Esophagus mucosa (tissue), 1 donor: ENCODE measurements at places on chromosomes 2 and 18.
A peak's percentile ranks its signal among the peaks of the same experiment; 100 is the strongest.

DNA sequence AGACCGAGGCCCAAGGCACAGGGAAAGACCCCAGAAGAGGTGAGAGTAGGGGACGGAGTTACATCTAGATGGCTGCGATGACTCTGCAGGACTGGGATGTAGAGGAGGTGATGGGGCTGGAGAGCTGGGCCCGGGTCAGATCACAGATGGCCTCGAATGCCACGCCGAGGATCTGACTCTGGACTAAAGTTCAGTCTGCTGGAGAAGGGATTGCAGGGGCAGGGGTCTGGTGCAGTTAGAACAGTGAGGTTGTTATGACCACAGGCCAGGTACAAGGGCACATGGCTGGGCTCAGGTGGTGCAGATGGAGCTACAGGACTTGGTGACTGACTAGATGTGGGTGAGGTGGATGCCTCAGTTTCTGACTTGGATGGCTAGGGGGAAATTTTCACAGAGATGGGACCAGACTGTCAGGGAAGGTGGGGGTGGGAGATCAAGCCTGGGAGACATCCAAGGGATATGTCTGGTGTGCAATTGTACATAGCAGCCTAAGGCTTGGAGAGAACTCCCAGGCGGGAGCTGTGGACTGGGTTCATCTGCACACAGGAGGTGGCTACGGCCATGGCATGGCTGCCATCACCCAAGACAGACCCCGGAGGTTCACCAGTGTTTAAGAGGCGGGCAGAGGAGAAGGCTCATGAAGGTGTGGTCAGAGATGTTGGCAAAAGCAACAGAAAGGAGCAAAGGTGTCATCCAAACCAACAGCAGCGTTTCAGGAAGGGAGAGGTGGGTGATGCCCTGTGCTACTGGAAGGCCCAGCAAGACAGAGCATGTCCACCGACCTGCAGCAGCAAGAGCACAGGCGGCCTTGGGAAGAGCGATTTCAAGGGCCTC is 66.9 kb downstream of the CIB4 start:
- ATAC-seq: no peak

DNA sequence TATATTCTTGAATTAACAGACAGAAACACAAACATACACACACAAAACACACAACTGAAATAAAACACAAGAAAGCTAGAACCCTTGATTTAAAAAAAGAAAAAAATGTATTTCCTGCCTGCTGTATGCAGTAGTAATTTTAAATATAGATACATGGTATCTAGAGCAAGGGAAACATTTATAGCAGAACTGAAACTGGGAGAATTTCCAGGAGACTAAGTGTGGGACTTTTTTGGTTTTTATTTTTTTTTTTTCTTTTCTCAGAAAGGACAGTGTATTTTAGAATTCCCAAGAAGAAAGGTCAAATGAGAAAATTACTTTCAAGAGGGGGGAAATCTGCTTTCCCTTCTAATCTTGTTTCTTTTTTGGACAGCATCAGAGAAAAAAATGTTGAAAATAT is 558.9 kb upstream of the PKDCC start:
- ATAC-seq: no peak

GRCh38 chr2:183112577-183112976 is 11.7 kb upstream of the NUP35 start:
- no peak for ATAC-seq

GRCh38 chr2:197601726-197602125 is 73.7 kb downstream of the RFTN2 start:
- no peak for ATAC-seq

GRCh38 chr2:149019768-149020167 is 18.7 kb upstream of the LYPD6B start:
- ATAC-seq: peak; percentile 42

GRCh38 chr2:220166616-220167015 is 539.2 kb downstream of the SLC4A3 start:
- no peak for ATAC-seq

GRCh38 chr2:182921234-182921633 is 54.8 kb upstream of the FRZB start:
- no peak for ATAC-seq

GRCh38 chr2:207513551-207514257 is 16.1 kb upstream of the CREB1 start:
- ATAC-seq: peak; percentile 90

GRCh38 chr2:234853729-234854128 is 98.1 kb upstream of the SH3BP4 start:
- ATAC-seq: no peak

GRCh38 chr2:55311444-55311870 is 42.4 kb upstream of the MTIF2 start:
- ATAC-seq: peak; percentile 56

DNA sequence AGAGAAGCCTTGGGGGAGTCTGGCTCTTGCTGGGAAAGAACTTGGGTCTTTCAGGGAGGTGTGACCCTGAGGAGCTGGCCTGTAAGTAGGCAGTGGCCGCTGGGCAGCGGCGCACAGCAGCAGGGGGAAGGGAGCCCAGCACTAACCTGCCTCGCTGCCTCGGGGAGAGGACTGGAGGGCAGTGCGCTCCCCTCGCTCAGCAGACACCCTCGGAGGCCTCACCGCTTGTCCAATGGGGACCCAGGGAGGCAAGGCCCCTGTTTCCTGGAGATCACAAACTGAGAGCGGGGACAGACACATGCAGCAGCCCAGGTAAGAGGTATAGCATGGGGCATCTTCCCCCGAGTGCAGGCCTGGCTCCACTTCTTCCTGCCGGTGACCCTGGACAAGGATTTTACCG is 3.3 kb downstream of the DNMT3A start:
- no peak for ATAC-seq

GRCh38 chr18:79815657-79816056 is 17.9 kb downstream of the KCNG2 start:
- no peak for ATAC-seq

GRCh38 chr2:57396355-57397098 is 650.1 kb upstream of the VRK2 start:
- ATAC-seq: no peak

DNA sequence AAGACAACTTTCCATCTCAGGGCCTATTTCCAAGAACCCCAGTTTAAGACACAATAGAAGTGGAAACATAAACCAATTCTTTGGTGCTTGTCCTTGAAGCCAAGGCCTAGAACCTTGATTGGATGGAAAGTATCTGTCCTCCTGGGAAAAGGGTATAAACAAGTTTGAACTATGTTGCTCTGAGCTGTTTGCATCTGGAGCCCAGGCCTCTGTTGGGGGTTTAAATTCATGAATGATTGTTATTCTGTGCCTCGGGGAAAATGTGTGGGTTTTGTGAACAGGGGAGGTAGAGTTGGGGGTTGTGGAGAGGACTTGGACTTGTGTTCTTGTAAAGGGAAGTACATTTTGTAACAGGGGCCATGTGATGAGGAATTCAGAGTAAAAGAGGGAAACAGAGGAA is 406.1 kb downstream of the SLC4A3 start:
- ATAC-seq: no peak

DNA sequence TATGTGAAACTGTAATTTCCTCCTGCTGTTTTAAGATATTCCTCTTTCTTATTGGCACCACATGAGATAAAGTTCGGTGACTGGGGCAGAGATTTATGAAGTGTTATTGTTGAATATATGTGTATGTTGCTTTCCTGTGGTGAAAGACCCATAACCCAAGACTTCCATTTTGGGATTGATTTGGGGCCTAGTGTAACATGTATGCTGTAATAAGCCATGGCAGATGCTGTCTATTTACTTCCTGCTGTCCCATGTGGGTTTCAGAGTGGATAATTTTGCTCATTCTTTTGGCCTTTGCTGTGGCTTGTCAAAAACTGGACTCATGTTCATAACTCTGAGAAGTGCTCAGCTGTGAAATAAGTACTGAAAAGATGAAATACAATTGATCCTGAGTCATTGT is 10.8 kb upstream of the MYO1B start:
- ATAC-seq: no peak

GRCh38 chr2:238235331-238235732 is 4.5 kb downstream of the HES6 start:
- no peak for ATAC-seq

DNA sequence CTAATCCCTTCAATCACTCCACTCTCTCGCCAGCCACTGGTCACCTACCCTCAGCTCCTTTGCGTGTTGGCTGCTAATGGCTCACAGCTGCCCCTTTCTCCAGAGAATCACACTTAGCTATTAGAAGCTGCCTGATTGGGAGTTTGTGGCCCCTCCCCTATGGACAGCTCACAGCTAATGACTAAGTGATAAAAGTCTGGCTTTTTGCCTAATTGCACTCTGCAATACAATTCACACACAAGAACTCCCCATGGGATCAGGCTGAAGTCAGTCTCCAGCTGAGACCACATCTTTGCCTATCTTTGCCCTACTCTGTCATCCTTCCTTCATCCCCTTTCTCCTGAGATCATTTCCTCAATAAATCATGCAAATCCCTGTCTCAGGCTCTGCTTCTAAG is 701.9 kb upstream of the RAB6C start:
- ATAC-seq: no peak

DNA sequence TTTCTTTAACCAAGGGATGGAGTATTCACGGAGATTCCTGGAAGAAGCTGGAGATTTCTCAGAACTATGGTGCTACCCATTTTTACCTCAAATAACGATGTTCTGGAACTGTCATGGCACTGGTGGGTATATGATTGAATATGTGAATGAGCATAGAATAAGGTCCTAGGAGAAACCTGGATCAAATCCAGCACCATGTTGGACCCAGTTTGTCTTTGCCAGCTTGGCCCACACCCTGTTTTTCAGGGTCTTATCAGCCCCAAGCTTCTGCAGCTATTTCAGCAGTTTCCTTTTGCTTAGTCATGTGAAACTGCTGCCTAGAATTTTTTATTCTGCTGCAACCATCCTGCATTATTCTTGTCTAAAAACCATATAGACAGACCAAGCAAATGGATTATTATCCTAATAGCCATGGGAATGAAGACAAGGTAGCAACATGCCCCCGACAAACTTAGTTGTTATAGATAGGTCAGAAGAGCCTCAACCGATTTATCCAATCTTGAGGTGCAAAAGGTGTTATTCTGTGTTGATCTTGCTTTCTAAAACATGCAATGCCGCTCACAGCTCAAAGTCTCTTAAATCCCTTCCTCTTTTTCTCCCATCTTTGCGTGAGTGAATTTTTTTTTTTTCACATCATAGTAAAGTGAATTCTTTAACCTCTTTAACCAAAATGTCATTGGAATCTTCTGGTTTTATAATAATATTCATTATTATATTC is 133.6 kb downstream of the PRPF40A start:
- no peak for ATAC-seq

- ATAC-seq: no peak
These were observed 8.3 kb upstream of the DNAH7 start for GRCh38 chr2:196076778-196077568.

- no peak for ATAC-seq
These were observed 66.6 kb downstream of the MTCL1 start for GRCh38 chr18:8771930-8772329.

DNA sequence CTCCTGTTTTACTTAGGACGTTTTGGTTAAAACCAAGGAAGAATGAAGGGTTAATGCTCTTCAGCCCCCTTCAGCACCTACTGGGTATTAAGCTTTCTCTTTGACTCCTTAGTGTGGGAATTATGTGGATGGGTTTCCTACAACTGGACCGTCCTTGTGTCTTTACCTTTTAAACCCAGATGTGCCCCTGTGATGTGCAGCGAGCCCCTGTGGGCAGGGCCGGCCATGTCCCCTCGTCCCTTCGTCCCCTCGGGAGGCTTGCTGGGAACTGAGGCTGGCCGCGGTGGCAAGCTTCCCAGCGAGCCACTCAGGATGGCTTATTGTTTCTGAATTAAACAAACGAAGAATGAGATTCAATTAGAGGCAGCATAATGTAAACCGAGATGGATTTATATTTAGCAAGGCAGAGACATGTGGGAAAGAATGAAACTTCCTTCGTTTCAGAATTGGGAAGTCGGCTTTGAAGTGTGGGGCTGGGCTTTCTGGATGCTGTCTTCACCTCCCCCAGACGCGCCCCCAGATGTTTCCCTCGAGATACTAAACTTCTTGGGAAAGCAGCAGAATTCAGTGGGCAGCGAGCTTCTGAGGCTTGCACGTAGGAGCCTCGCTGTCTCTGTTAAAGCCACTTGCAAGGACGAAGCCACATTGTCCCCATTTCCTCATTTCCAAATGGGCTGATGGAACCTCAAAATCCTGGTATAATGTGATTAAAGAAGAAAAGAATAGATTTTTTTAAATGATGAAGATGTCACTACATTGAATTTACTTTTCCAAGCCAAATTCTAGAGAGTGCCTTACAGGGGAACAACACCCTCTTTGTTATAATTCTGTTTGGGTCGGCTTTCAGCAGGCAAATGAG is 146.0 kb downstream of the VAPA start:
- no peak for ATAC-seq

DNA sequence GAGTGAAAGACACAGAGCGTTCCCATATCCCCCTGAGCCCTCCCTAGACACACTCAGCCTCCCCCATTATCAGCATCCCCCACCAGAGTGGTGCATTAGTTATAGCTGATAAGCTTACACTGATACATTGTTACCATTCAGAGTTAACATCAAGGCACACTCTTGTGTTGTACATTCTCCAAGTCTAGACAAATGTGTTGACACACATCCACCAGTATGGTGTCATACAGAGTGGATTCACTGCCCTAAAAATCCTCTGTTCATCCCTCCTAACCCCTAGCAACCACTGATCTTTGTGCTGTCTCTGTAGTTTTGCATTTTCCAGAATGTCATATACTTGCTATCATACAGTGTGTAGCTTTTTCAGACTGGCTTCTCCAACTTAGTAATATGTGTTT is 78.0 kb upstream of the RPL31 start:
- no peak for ATAC-seq

DNA sequence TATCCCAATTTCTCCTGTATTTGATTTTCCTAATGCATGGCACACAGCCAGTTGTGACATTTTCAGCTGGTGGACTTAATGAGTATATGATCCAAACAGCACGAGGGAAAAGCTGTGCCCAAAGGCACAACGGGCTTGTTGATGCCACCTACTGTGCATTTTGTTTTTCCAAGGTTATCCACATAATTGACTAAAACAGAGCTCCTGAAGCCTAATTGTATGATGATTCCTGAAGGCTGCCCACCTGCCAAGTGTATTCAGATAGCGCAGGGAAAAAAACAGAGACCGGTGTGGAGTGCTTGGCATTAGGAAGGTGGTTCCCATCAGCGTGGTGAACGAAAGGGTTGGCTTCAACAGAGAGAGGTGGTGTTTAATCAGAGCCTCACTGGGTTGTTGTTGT is 14.9 kb downstream of the RBMS1 start:
- ATAC-seq: no peak

GRCh38 chr18:44601447-44601846 is 79.2 kb upstream of the SETBP1 start:
- no peak for ATAC-seq

DNA sequence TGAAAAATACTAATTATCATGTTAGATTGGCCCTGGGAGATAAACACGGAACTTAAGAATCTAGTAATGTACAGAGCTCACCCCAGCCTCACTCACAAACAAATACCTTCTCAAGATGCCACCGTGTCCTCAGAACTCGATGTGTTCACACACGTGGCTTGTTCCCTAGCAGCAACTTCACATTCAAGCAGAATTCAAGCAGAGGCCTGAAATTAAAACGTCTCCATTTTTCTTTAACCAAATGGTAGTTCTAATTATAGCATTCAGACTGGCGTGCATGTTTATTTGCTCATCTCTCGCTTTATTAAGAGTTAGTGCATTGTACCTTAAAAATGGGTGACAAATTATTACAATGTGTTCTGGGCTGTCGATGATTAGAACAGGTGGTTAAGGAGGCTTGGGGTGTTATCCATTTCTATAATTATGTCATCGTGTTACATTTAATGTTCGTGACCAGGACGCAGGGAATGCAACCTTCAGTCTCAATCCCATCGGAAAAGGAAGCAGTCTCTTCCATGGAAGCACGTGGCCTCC is 57.3 kb upstream of the SLC66A3 start:
- no peak for ATAC-seq
